ENCODE measurements at places on chromosomes 13 and 19. TPM values are rescaled to one million over a fixed set of nuclear protein-coding genes. Genes with fewer than 3 reads are reported as not detected.

Gene ZNF534
- total RNA-seq, result not detected

Gene REEP6
- 4.7 TPM for total RNA-seq

Gene HSH2D
- total RNA-seq, result not detected

Gene BCAM
- total RNA-seq, result 68.3 TPM

Gene TSSK6
- 1.5 TPM for total RNA-seq

Gene RFPL4A
- 0.48 TPM for total RNA-seq

Measured in A549 treated with AZD2906 at 1 μM for 4 hours (cell line).